Stimulated activated CD8-positive, alpha-beta memory T cell treated with anti-CD3 and anti-CD28 coated beads, Interleukin-7, amount 100 ng/mL, for 1 hour (primary cell): ENCODE measurements at places on chromosomes 4 and X.

DNA sequence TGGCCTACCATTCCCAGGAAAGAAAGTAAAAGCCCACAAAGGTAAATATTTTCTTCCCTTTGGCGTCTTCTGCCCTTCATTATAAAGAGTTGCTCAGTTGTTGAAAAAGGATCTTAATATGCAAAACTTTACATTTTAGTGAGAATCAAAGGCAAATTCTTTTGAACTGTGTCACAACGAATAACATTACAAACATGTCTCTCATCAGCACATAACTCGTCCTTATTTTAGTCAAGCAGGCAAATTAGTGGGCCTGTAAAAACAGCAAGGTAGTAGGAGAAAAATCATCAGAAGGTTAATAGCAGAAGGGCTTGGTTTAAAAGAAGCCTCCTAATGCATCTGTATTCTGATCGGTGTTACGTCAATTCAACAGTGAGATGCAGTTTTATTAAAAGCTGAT is 647.3 kb upstream of the DIPK2B start:
- DNase-seq: no peak

GRCh38 chr4:152460488-152460887 is 75.4 kb downstream of the FBXW7 start:
- no peak for DNase-seq

- DNase-seq: no peak
These were observed 19.4 kb downstream of the NKX6-1 start for GRCh38 chr4:84479663-84480062.

DNA sequence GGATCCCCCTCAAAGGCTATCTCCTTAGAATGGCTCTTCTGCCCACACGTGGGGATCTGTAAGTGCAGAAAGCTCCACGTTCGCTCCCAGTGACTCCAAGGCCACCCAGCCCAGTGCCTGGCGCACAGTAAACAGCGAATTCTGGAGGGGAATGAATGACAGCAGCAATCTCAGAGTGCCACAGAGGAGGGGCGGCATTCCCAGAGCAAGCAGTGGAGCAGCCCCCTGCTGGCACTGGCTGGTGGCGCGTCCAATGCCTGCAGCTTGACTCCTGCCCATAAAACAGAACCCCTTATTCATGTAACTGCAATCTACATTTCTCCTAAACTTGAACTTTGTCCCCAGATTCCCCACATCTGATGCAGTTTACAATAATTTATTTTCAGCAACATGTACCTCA is 6.9 kb upstream of the HELT start:
- no peak for DNase-seq

- DNase-seq: no peak
These were observed 909.4 kb downstream of the FSTL5 start for GRCh38 chr4:161254375-161254774.
